ENCODE measurements at places on chromosomes 6 and 20.

GRCh38 chr6:1067346-1067745 is 244.6 kb upstream of the FOXQ1 start:
- DNase-seq, result no peak

DNA sequence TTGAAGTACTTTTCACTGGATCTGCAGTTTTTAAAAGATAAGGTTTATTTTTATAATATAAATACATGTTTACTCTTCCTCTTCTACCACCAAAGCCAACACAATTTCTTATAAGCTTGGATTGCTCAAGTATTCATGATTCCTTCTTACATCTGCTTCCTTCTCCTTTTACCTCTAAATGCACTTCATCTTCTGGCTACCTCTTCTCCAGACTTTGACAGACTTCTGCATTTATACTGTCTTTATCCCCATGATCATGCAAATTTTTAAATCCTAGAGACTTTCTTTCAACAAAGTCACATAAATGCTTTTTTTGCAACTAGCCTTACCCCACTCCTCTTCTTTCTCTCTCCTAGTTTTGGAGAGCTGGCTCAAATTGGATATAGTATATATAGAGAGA is 142.9 kb downstream of the TFAP2B start:
- no peak for DNase-seq

- no peak for DNase-seq
Measured at GRCh38 chr6:6723921-6724538, 135.5 kb downstream of the LY86 start.

- no peak for DNase-seq
Measured at GRCh38 chr6:137510923-137511322, 16.7 kb upstream of the OLIG3 start.

GRCh38 chr20:4896119-4896702 is 105.1 kb downstream of the SLC23A2 start:
- DNase-seq, result no peak

GRCh38 chr6:100103931-100104330 is 109.9 kb upstream of the MCHR2 start:
- no peak for DNase-seq

- DNase-seq, result no peak
Measured at GRCh38 chr20:63492518-63492917, 6.4 kb downstream of the EEF1A2 start.

DNA sequence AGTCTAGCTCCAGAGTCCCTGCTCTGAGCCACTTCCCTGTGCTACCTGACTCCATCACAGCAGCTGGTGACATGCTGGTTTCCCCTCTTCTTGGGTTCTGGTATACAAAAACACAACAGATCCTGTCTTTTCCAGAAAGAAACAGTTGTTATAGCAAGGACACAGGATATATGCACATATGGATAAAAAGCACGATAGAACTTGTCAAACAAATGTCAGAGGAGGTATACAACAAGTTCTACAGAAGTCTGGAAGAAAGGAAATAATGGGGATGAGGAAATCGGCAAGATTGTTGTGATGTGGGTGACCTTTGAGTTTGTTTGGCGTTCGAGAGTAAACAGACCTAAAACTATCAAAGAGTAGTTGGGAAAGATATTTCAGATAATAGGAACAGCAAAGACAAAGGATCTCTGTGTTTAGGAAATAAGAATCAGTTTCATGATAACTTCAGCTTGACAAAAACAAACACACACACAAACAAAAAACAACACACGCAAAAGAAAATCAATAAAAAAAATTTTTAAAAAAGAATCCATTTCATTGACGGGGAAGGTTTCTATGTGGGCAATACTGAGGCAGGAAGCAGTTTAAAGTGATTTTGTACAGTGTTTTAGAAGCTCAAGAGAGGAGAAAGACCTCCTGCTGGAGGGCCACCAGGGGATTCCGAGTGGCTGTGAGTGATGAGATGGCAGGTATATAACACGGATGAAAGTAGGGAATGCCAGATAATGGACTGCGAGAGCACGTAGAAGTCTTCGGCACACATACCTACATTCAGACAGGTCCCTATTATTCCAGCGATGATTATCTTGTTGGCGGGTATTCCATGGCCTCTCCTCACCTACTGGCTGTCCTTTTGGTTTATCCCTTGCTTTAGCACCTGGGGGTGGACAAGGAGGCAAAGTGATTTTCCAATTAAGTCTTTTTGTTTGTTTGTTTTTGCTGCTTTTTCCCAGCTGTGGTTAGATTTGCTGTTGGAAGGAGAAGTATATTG is 174.9 kb downstream of the HS3ST5 start:
- DNase-seq, result no peak

DNA sequence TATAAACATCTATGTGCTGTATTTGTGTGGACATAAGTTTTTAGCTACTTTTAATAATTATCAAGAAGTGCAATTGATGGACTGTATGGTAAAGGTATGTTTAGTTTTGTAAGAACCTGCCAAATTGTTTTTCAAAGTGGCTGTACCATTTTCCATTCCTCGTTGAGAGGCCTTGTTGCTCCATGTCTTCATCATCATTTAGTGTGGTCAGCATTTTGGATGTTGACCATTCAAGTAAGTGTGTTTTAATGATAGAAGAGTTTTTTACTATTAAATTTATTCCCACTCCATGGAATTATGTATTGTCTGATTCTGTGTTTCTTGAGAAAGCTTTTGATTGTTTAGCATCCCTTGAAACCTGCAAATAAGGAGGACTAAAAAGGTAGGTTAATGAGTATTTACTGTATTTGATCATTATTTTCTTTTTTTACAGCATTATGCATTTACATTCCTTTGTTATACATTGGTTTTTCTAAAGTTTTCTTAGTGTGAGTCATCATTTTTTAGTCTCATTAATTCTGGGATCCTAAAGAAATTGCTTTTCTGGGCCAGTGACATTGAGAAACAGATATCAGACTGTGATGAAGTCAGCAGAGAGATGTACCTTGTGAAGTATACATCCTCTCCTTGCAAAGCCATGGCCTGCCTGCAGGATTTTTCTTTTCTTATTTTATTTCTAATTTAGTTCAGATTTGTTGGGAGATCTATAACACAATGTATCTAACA is 312.8 kb upstream of the PTCHD4 start:
- DNase-seq, result no peak

DNA sequence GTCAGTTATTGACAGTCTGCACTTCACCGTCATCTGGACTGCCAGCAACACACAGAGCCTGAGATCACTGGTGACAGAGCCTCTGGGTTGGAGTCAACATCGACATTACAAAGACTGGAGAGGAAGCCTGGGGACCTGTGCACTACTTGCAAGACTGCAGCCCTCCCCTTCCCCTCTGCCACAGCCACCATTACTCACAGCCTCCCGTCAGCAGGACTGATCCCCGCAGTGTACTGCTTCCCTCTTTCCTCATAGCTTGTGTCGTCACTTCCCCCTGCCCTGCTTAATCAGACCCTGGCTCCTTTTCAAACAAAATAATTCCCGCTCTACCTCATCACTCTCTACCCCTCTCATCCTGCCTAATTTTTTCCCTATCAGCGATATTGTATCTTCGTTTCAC is 235.5 kb upstream of the KCNQ5 start:
- DNase-seq, result no peak

DNA sequence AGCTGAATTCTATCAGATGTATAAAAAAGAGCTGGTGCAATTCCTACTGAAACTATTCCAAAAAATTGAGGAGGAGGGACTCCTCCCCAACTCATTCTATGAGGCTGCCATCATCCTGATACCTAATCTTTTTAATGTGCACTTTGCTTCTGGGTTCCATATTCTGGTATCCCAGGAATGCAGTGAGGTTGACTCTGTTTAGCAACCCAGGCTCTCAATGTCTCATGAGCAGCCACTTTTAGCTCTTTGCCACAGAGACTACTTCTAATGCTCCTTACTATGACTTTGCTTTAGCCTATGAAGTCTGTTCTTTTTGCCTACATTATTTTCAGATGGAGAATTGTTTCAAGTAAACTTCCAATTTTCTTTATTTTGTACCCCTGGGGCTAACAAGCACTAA is 185.5 kb upstream of the NRSN1 start:
- DNase-seq, result no peak
